ENCODE measurements at places on chromosomes 2 and 18. TPM values are rescaled to one million over a fixed set of nuclear protein-coding genes. Genes with fewer than 3 reads are reported as not detected.

DNA sequence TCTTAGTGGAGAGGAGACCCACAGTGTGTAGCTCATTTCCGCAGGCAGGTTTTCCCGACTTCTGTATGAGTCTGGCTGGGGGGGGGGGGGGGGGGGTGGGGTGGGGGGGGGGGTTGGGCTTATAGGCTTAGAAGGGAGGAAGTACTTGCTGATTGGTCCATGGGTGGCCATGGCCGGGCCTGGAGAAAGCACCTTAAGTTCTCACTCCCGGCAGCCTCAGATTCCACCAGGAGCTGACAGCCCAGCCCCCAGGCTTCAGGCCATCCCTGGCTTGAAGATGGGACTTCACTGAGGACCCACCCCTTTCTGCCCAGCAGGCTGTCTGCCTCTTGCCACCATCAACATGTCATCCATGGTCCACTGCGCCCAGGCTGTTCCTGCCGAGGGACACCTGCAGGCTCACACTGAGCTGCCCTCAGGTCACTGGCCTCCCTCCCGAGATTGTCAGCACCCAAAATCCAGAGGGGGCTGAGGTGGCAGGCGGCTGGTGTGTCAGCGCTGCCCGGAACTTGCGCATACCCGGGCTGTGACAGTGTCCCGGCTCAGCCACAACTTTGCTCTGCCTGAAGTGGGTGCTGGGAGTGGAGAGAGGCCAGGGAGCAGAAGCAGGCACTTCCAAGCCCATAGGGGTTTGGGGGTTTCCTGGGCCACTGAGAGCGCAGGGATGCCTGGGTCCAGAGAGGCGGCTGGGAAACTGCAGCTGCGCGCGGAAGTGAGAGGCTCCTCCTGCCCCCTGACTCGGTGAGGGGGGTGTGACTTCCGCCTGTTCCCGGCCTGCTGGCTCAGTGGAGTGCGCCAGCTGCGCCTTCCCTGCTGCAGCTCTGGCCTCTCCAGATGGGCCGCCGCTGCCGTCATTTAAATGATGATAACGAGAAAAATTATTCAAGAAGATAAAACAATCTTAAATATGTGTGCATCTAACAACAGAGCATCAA lies 256.1 kb downstream of the RPRM start:
- no peak overlapping the region for H3K4me3 ChIP-seq
- no peaks in the 10 kb centered on the region for H3K4me1 ChIP-seq
- no peaks in the 10 kb centered on the region for H3K27me3 ChIP-seq
- H3K27ac ChIP-seq: no peak overlapping the region
- DNase-seq: no peak
- no peaks in the 10 kb centered on the region for H3K36me3 ChIP-seq

DNA sequence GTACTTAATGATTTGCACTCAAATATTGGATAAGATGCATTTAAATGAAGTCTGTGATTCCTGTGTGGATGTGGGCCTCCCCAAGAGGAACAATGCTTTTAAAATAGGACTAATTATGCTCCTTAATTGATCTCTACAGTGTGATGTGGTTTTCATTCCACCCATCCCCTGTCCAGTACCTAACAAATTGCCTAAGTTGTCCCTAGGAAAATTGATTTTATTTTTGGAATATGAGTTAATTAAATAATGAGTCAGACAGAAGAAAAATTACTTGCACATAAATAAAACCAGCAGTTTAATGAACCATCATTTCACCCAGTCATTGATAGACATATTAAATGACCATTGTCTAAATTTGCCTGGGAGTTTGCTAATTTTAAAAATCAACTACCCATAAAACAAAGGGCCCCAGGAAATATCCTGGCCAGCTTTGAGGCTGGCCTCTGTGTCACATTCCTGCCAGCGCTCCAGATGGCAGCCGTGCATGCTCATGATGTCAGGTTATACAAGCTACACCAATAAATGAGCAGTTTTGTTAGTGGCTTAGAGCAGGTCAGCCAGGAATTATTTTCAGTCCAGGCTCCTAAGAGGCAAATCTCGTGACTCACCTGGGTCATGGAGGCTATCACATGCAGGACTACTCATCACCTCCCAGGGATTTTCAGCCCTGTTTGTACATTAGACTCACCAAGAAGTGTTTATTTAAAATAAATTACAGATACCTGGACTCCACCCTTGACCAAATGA lies 31.9 kb downstream of the ABHD3 start:
- no peaks in the 10 kb centered on the region for H3K36me3 ChIP-seq
- H3K4me3 ChIP-seq: no peak overlapping the region
- H3K27me3 ChIP-seq: no peaks in the 10 kb centered on the region
- DNase-seq: peak; percentile 23

DNA sequence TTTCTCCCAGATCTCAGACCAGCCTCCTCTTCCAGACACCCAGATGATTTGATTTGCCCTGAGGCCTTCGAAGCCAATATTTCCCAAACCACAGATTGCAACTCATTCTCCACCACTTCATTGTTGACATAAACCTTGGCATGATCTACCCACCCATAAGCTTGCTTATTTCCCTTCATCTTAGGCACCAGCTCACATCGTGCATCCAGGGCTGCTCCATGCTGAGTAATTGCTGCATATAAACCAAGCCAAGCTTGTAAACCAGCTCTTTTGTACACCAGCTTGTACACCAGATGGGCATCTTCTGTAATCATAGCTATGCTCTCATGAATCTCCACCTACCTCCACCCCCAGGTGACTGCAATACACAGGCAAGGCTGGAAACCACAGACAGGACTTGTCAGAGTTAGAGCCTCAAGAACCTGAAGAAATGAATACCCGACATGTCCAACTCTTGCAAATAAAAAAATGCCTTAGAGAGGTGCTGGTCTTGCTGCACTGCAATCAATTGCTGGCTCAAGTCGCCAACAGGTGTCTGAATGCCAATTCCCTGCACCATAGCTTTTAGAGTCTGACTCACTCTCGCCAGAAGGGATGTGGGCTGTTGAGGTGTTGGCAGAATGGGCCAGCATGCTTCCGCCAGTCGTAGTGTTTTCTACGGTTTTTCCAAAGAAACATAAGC lies 31.5 kb downstream of the TRABD2A start:
- no peak for DNase-seq
- no peaks in the 10 kb centered on the region for H3K36me3 ChIP-seq
- H3K4me1 ChIP-seq: peaks cover 25% of the 10 kb centered on the region
- H3K27me3 ChIP-seq: no peaks in the 10 kb centered on the region
- H3K27ac ChIP-seq: no peak overlapping the region

GRCh38 chr18:12017081-12017480 lies 35.8 kb downstream of the IMPA2 start:
- H3K27ac ChIP-seq: no peak overlapping the region
- peaks cover 44% of the 10 kb centered on the region for H3K36me3 ChIP-seq

DNA sequence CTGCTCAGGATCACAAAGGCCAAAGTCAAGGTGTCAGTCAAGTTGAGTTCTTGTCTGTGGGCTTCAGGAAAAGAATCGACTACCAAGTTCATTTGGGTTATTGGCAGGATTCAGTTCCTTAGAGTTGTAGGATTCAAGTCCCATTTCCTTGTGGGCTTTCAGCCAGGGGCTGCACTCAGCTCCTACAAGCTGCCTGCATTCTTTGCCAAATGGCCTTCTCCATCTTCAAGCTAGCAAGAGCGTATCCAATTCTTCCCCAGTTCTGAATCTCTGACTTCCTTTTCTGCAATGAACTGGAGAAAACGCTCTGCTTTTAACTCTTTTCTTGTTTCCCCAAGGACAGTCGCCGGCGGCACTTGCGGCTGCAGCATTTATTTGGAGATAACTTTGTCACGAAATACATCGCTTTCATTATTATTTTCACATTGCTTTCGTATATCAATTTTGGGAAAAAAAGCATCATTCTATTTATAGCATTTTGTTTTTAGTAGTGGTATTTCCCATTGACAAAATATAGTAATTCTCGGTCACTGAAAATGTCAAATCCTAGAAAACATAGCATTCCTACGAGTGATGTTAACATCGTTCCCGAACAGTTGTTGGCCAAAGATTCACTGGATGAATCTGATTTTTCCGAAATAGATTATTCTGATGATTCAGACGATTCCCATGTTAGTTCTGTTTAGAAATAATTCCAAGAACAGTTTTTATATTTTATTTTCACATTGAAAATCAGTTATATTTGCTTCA lies 59.6 kb upstream of the SERPINE2 start:
- DNase-seq: peak; percentile 69
- H3K27ac ChIP-seq: peak overlapping the region; percentile 53
- H3K4me1 ChIP-seq: peaks cover 26% of the 10 kb centered on the region
- H3K36me3 ChIP-seq: no peaks in the 10 kb centered on the region
- peaks cover 4% of the 10 kb centered on the region for H3K27me3 ChIP-seq

GRCh38 chr2:193276560-193276959 lies 1081.8 kb upstream of the TMEFF2 start:
- H3K4me3 ChIP-seq: no peak overlapping the region
- no peaks in the 10 kb centered on the region for H3K4me1 ChIP-seq
- H3K27ac ChIP-seq: no peak overlapping the region
- no peaks in the 10 kb centered on the region for H3K36me3 ChIP-seq

DNA sequence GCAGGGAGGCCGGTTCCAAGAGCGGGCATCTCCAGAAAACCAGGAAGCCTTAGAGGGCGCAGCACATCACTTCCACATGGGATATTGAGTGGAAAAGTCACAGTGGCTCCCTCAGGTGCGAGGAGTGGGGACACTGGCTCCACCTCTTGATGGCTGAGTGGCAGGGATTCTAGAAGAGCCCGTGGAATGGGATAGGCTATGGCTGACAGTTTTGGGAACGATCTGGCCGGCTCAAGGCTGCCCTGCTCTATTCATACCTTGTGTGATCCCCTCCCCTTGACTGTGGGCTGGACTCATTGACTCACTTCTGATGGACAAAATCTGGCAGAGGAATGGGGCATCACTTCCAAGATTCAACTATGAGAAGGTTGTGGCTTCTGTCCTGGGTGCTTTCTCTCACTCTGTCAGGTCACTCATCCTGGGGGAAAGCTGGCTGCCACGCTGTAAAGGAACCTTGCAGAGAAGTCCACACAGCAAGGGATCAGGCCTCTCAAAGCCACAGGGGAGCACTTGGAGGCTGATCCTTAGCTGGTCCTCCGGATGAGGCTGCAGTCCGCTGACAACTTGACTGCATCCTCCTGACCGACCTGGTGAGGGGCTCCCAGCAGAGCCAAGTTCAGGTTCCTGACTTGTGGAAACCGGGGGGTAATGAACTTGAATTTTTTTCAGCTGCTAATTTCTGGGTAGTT lies 46.7 kb upstream of the HS6ST1 start:
- no peak overlapping the region for H3K4me3 ChIP-seq
- no peak overlapping the region for H3K27ac ChIP-seq
- H3K27me3 ChIP-seq: no peaks in the 10 kb centered on the region
- H3K36me3 ChIP-seq: no peaks in the 10 kb centered on the region
- H3K4me1 ChIP-seq: no peaks in the 10 kb centered on the region

DNA sequence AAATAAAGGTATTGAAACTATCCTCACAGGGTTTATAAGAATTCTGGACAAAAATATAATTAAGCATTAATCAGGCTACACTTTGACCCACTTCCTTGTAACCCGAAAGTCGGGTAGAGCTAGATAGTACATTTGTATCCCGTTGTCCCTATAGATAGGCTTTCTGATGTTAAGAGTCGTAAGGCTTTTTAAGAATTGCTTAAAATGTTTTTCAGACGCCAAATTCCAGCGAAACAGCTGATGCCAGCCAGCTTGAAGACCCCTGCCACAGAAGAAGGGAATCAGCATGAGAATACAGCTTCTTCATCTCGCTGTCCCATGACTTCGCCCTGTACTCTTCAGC lies 962 bp upstream of the GPR155 start:
- no peaks in the 10 kb centered on the region for H3K4me1 ChIP-seq
- peak overlapping the region; percentile 32 for H3K4me3 ChIP-seq
- H3K27ac ChIP-seq: peak overlapping the region; percentile 92

DNA sequence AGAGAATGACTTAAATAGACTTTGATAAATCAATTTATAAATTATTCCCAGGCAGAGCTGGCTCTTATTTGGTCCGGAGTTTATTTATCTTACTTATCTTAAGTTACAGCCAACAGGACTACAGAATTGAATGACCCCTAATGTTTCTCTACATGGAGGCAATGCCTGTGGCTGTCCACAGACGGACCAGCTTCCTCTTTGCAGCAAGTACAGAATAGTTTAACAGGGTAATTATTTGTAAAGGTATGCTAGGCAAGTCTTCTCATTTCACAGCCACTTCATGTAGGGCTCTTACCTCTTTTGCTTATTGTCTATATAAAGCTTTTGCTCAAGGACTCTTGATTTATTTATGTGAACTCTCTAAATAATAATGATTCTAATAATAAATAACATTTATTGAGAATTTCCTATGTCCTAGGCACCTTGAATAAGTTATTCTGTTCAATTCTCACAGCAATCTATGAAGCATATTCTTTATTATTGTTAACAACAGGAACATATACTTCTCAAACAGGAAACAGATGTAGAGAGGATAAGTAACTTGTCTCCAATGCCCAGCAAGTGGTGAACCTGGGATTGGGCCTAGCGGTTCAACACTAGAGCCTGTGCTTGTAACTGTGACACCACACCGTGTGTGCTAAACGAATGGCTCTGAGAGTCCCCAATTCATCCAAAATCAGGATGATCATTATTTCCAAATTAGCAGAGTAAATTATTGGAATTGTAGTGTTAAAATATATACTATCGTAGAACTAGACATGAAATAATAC lies 58.8 kb upstream of the NXPH2 start:
- no peak for DNase-seq
- no peak overlapping the region for H3K4me3 ChIP-seq
- H3K4me1 ChIP-seq: no peaks in the 10 kb centered on the region
- H3K36me3 ChIP-seq: no peaks in the 10 kb centered on the region

GRCh38 chr18:58556331-58557007 lies 72.4 kb downstream of the ALPK2 start:
- no peaks in the 10 kb centered on the region for H3K27me3 ChIP-seq
- no peak overlapping the region for H3K4me3 ChIP-seq
- H3K36me3 ChIP-seq: no peaks in the 10 kb centered on the region

DNA sequence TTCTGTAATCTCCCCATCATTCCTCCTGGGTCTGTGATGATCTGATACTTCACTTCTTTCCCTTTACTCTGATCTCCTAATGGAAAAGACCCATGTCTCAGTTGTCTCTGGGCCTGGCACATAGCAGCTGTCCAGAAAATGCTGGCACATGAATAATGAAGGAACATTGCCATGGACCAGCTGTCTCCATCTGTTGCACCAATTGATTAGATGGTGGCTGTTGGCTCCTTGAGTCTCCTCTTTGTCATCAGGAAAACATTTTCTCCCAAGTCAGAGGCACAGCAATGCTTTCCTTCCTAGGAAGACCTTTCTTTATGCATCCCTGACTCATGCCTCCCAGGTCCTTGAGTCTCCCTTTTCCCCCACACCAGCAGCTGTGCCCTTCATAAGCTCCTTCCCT lies 286.2 kb upstream of the CXCR4 start:
- H3K36me3 ChIP-seq: no peaks in the 10 kb centered on the region
- DNase-seq: no peak
- H3K4me1 ChIP-seq: no peaks in the 10 kb centered on the region

- no peak for DNase-seq
- H3K36me3 ChIP-seq: no peaks in the 10 kb centered on the region
- no peak overlapping the region for H3K27ac ChIP-seq
- H3K27me3 ChIP-seq: no peaks in the 10 kb centered on the region
- H3K4me1 ChIP-seq: no peaks in the 10 kb centered on the region
These were observed 162.3 kb upstream of the ZSWIM2 start for GRCh38 chr2:187011206-187011832.

Gene STK11IP
- total RNA-seq: 10.0 TPM

Gene SAG
- total RNA-seq: not detected

Gene CAPN14
- 0.23 TPM for total RNA-seq

Gene GTF2A1L
- not detected for total RNA-seq

Measured in heart right ventricle (tissue), 16 donors.